Hematopoietic multipotent progenitor cell treated with erythropoietin and hydrocortisone succinate and interleukin-3 and kit ligand, for 4 days (in vitro differentiated cells): ENCODE measurements at places on chromosomes 2 and 18.

GRCh38 chr2:190972846-190973245 lies 41.1 kb downstream of the STAT1 start:
- DNase-seq = no peak

DNA sequence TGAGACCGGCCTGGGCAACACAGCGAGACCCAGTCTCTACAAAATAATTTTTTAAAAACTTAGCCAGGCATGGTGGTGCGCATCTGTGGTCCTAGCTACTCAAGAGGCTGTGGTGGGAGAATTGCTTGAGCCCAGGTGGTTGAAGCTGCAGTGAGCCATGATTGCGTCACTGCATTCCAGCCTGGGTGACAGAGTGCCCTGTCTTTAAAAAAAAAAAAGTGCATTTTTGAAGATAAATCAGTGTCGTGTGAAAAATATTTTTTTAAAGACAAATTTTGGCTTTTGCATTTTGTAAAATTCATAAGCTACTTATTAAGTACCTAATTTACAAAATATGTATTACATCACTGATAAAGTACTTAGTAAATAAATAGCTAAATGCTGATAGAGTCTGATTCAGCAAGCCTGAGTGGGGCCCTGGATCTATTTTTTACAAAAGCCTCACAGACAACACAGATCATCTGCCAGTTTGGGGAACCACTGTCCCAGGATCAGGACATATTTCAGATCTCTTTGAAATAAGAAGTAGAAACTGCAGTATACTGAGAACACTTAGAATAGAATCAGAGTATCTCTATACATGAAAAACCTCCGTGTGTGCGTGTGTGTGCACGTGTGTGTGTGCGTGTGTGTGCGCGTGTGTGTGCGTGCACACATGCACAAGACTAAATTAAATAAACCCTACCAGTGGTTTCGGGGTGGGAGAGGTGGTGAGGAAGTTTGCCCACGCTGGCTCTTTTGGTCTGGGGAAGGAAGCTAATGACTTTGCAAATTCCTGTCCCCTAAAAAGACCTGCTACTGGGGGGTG lies 61.6 kb downstream of the AAK1 start:
- DNase-seq = peak; percentile 90

DNA sequence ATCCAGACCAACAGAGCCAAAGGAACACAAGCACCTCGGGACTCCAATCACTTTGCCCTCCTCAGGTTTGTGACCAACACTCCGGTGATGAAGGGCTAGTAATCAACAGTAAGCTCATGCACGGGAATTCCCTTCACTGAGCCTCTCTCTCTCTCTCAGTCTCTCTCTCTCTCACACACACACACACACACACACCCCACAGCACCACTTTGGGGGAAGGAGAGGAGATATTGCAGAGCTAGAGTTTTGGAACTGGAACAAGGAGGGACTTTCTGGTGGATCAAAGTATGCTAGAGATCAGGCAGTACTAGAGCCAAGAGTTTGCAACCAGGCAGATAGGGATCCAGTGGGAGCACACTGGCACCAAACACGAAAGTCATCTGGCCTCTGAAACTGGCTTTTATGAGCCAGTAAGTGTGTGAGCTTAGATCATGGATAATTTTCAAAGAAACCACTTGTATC lies 98.7 kb downstream of the ANKRD44 start:
- DNase-seq = no peak

GRCh38 chr18:4412286-4412685 lies 42.8 kb downstream of the DLGAP1 start:
- no peak for DNase-seq

- no peak for DNase-seq
These were observed 161.8 kb downstream of the FAM210A start for GRCh38 chr18:13564579-13564978.

- no peak for DNase-seq
These were observed 158.6 kb downstream of the DYSF start for GRCh38 chr2:71611781-71612527.

DNA sequence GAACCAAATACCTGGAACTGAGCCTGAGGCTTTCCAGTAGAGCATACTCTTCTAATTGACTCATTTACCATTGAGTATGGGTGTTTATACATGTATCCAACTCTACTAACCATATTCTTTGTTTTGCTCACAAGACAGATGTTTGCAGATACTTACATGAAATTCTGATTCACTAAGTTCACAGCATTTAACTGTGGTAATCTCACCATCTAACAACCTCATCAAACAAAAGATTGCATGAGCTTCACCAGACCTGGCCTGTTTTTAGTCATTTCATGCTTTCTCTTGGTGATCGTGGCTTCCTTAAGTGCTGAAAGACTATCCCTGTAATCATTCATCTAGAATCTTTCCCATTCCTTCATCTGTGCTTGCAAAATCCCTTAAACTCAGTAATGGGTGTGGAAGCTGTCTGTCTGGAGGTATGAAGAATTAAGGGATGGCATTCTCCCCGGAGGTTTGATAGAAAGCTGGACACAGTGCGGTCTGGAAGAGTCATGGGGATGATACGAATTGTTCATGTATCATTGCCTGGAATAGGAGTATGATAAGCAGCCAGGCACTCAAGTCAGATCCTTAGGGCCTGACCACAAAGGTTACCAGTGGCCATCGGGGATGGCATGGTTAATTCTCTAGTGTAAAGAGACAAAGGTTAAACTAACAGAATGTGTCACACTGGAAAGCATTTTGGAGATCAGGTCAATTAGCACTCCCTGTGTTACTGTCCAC lies 42.0 kb upstream of the IL1R1 start:
- DNase-seq = no peak

DNA sequence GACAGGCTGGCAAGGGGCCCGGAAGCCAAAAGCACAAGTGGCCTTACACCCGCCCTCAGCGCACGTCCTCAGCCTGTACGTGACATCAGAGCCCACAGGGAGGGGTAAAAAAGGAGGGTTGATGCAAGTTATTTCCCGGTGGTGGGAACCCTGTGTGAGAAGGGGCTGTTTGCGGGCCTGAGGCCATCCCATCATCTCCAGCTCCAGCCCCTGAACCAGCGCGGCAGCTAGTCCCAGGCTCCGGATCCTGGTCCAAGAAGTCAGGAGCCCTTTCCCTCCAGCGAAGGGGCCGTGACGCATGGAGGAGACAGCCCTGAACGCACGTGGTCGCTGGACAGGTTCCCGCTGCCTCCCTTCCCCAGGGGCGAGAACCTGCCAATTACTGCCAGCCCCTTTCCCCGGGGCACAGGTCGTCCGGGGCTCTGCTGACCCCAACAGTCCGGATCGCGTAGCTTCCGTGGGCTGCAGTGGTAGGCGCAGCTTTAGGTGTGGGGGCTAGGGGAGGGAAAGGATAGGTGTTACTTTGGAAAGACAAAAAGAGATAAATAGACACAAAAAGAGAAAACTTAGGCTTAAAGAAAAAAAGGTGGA lies 1.3 kb upstream of the LRP2 start:
- DNase-seq = peak; percentile 67

- no peak for DNase-seq
These were observed 142.0 kb downstream of the SCG2 start for GRCh38 chr2:223460209-223460608.

GRCh38 chr18:55320424-55321264 lies 267.3 kb downstream of the TCF4 start:
- DNase-seq = peak; percentile 26

DNA sequence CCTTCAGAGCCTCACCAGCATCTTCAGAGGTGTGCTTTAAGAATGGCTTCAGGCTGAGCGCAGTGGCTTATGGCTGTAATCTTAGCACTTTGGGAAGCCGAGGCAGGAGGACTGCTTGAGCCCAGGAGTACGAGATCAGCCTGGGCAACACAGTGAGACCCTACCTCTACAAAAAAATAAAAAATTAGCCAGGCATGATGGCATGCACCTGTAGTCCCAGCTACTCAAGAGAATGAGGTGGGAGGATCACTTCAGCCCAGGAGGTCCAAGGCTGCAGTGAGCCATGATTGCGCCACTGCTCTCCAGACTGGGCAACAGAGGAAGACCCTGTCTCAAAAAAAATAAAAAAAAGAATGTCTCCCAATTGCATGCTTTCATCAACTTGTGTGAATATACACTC lies 133.3 kb upstream of the ARL5A start:
- DNase-seq = no peak

DNA sequence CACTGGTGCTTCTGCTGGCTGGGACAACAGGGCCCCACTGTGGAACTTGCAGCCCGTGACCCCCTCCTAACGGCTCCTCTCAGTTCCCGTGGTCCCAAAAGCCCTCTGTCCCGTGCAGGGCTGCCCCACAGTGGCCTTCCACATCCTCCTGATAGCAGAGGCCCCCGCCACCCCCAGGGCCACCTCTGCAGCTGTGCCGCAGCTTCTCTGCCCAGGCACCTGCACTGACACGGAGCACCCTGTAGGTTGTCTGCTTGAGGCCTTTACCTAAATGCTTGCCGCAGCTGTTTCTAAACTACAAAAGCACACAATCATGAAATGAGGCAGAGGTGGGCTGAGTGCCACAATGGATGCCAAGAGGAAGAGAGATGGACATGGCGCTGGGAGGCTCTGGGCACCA lies 13.5 kb upstream of the GRHL1 start:
- DNase-seq = no peak

DNA sequence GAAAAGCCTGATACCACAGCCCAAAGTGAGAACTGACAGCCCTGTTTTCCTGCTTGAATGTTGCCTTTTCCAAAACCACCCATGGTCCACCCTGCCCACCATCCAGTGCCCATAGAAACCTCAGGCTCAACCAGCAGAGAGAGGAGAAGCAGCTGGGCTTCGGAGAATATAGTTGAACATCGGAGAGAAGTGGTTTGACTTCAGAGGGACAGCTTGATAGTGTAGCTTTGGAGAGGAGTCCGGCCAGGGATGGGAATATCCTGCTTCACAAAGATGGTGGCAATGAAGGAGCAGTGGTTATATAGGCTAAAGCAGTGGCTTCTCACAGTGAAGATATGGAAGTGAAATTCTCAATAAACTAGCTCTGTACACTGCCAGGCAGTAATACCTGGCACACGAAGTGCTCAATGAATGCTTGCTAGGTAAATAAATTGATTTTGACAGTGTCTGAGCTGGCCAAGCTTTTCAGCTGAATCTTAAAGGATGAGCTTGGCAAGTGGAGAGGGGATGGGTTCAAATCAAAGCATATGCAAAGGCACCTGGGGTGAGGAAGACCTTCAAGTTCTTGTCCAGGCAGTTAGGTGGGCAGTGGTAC lies 21.2 kb downstream of the AFF3 start:
- no peak for DNase-seq

DNA sequence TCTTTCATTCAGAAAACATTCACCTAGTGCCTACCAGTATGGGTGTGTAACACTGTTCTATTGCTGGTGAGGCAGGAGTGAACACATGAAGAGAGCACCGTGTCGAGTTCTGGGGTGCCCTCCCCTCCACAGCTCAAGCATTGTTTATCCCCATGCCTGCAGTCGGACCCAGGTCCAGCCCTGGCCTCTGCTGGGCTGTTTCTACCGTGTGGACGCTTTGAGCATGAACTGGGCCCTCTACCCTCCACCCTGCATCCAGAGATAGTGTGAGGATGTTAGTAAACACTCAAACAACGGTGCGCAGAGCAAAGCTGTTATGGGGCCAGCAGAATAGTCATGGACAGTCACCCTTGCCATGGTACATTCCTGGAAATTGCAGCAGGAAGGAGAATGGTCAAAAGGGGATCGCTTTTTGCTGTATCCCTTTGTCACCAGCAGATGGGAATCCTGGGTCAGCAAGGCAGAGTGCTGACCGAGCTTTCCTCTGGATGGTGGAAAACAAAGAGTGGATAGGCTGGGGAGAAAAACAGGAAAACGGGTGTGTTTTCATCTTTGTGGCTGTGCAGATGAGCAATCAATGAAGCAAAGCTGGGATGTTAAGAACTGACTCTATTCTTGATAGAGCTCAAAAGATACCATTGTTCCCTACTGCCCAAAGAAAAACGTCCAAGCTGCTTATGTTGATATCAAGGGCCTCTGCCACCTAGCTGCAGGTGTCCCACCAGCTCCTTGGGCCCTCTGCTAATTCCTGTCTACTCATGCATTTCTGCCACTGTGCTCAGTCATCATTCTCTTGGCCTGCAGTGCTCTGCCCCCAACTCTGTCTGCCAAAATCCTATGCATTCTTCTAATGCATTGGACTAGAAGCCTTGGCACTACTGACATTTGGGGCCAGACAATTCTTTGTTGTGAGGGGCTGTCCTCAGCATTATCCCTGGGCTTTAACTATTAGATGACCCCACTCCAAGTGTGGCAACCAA lies 38.7 kb downstream of the REEP1 start:
- DNase-seq = no peak

DNA sequence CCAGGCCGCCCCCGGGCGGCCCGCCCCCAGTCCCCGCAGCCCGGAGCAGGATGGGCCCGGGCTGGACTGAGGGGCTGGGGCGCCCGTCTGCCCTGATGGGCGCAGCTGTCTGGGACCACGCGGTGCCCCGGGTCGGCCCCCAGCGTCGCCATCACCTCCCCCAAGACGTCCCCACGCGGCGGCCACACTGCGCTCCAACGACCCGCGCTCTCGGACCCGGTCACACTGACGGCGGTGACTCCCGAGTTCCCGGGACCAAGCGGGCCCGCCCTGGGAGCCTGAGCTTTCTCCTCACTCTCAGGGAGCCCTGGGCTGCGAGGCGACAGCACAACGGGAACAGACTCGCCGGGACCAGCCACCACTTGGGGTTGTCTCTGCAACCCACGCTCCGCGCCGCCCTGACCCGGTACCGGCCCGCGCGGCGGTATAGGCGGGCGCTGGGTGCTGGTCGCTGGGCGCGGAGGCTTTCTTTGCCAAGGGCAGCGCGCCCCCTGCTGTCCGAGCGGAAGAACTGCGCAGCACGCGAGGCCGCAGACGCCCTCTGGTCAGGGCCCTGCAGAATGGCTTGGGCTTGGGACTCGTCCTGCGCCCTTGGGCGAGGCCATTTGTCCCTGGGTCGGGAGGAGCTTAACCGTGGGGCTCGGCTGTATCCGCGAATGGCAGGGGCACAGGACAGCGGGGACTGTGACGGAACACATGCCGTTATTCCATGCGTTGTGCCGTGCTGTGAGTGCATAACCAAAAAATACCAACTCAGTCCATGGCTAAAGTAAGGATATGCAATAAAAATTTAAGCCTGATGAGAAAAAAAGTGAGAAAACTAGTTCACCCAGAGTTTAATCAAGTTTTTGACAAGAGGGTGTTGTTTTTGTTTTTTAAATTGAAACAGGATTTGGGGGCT lies 54.8 kb upstream of the ANKRD62 start:
- DNase-seq = peak; percentile 84

GRCh38 chr2:219661197-219661954 lies 33.9 kb downstream of the SLC4A3 start:
- DNase-seq = peak; percentile 7

GRCh38 chr2:162185541-162186232 lies 33.6 kb upstream of the GCG start:
- DNase-seq = no peak

GRCh38 chr18:62992877-62993365 lies 277.6 kb downstream of the PHLPP1 start:
- no peak for DNase-seq

DNA sequence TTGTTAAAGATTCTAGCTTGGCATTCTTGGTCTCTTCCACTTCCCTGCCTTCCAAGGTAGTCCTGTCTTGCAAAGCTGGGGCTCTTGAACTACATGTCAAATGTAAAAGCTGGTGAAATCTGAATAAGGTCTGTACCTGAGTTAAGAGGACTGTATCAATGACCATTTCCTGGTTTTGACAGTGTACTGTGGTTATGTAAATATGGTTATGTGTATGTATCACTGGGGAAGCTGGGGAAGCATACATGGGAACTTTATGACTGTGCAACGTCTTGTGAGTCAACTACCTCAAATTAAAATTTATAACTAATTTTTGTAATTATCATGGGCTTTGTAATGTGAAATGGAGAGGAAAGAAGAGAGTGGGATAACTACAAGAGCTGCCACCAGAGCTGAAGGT lies 81.7 kb downstream of the COL4A4 start:
- DNase-seq = no peak

- peak; percentile 75 for DNase-seq
These were observed 54.3 kb downstream of the TMX3 start for GRCh38 chr18:68660354-68661183.
